T1000 (cell line): ENCODE measurements at places on chromosomes 2 and 18.

GRCh38 chr2:173684896-173685459, 280.2 kb downstream of the SP3 start:
- DNase-seq, result no peak

DNA sequence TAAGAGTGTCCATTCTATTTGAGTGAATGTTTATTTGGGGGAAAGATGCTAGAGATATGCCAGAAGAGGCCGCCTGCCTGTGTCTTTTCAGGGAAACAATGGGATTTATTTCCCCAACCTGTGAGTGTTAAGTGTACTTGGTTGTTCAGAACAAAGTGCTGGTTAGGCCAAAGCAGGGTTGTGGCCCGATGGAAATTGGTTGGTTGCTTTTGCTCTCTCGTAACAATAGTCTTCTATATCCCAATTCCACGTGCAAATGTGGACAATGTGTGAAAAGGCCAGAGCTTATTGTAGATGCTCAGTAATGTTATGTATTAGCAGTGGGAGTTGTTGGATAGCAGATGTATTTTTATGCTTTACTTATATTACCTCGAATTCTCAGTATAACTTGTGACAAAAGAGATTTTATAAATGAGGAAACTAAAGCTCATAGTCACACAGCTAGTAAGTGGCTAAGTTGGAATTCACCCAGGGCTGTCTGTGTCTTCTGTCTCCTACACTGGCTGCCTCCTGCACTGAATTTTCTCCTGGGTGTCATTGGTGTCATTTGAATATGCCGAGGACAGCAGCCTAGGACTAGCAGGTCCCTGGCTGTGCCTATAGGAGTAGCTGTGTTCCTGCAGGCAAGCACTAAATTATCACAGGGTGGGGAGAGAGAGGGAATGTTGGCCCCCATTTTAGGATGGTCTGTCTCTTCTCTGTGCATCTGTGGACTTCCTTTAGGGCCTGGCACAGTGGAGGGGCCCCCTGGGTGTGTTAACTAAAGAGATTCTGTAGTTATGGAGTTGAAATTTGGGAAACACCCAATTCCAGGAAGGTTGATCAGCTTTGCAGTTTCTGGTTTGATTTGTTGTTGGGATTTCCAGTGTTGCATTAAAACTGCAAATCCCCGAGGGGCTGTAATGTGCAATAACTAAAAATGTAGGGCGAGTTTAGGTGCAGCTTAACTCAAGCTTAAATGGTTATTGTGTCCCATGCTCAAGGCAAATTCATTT, 21.6 kb downstream of the GPD2 start:
- no peak for DNase-seq

GRCh38 chr2:132559326-132559725, 110.7 kb downstream of the LYPD1 start:
- no peak for DNase-seq

- no peak for DNase-seq
These were observed 12.4 kb upstream of the CATIP start for GRCh38 chr2:218344090-218344754.

GRCh38 chr2:60862642-60863041, 18.7 kb upstream of the REL start:
- DNase-seq, result no peak

- no peak for DNase-seq
These were observed 427.3 kb upstream of the ST6GAL2 start for GRCh38 chr2:107313316-107313715.

DNA sequence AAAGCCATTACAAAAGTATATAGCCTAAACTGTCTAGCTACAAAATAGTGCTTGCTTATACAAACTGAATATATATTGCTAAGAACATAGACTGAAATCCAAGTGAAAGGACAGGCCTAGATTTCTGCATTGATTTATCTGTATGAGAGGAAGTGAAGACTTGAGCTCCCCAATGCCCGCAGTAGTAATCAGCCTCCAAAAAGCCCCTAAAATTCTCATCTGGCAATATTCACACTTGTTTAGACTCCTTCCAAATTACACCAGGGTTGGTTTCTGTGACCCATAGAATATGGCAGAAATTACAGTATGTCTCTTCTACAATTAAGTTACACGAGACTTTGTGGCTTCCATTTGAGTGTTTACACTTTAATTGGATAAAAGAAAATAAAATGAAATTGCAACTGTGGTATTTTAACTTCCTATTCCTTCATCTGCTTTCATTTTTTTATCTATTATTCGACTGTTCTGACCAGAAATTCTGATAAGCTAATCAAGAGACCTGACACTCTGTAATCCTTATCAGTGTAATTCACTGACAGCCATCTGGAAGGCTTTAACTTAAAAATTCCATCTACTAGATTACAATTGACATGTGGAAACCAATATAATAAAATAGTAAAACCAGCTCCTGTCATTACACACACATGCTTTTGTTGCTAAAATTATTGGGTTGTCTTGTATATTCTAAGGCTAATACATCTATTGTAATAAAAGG, 21.1 kb downstream of the ABCB11 start:
- no peak for DNase-seq

GRCh38 chr2:226984750-226985582, 149.1 kb downstream of the RHBDD1 start:
- peak; percentile 47 for DNase-seq

DNA sequence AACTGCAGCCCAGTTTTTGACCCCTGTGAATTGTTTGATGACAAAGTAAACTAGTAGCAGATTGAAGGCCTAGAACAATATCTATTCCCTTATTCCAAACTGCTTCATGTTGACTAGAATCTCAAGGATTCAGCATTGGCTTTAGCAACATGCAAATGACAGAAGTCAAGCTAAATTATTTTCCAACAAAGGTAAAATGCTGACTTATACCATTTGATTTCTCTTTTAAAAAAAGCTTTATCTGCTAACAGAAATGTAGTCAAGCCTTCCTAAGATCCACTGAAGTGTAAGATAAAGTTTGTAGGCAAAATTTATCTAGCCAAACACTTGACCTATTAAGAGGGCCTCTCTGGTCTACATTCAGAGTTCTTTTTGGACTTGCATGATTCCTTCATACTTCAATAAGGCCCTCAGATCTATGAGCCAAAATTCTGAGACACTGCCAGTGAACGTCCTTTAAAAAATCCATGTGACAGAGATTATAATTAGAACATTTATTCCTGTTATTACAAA, 9.5 kb upstream of the CYBRD1 start:
- DNase-seq, result no peak

DNA sequence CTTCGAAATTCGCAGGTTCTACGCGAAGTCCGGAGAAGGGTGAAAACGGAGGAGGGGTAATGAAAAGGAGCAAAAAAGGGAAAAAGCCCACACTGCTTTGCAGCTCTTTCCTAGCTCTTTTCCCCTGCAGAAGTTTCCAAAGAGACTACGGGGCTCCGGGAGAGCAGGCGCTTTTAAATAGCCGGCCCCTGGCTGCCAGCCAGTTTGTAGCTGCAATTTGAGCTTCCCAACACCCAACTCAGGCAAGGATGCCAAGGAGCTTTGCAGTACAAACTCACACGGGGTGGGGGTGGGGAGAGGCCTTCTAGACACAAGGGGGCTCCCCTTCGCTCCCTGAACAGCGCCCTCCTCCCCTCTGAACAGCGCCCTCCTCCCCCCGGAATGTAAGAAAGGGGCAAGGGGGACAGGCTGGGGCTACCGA, at the start of gene IGFBP5:
TSS of gene IGFBP5 (minus strand) at position 149 of the 421 bp plus-strand sequence. CDS start 774 bp downstream, outside the sequence.
- no peak for DNase-seq

DNA sequence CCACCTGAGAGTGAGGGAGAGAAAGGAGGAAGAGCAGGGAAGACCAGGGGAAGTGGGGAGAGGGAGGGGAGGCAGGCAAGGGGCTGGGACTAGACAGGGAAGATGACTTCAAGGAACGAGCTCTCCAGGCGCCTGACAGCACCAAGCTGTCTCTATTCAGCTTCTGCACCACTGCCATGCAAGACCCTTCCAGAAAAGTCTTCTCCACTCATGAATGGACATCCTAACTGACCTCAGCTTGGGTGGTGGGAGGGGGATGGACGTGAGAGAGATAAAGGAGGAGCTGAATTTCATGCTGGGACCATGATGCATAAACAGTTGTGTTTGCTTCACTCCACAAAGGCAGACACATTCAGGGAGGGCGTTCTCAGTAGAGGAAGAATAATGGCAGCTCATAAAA, 206.4 kb upstream of the ARL4C start:
- DNase-seq, result no peak

- no peak for DNase-seq
These were observed 52.6 kb upstream of the GALNT13 start for GRCh38 chr2:153819074-153819473.

DNA sequence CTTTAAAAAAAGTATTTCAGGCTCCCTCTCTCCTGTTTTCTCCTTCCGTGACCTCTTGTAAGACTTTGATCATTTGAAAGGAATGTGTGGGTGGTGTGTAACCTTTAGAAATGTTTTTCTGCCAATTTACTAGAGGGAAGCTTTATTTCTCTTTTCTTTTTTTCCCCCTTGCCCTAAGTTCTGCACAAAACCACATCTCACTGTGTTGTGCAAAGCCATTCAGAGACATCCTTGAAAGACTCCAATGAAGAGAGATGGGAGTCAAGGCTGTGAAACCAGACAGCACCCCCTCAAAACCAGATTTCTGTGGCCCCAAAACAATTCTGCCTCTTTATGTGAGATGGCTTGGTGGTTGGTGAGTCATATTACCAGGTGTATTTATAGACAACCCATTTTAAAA, 184.6 kb upstream of the ERBB4 start:
- DNase-seq, result no peak

DNA sequence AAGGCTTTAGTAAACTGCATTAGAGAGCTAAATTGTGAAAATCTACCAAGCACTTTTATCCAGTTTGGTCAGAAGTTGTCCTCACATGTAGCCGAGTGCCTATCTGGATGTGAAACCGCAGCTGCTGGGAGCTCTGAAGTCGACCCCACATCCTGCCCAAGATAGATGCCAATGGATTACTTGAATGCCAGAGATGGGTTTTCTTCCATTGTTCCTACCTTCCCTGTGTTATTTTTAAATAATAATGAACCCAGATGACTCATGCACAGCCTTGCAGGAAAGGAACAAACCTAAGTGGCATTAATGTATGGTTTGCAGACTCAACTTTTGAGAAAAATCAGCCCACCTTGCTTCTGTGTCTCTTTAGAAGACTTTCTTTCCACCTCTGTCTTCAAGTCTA, 408.5 kb downstream of the FBXO15 start:
- no peak for DNase-seq

- no peak for DNase-seq
These were observed 38.2 kb downstream of the SLC66A2 start for GRCh38 chr18:79912994-79913831.

DNA sequence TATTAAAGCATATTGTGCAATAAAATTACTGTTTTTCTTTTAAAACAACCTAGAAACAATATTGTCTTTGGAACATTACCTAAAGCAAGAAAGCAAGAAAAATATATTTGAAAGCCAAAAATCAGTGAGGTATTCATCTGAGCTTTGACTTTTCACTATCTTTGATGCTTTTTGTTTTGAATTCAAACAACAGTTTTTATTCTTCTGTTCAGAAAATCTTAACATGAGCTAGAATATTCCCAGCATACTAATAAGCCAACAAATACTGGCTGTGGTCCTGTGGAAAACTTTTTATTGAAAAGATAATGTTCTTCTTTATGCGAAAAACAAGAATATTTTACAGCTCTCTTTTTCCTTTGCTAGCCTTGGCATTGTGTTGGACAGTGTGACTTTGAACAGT, 19.8 kb downstream of the FAM171B start:
- DNase-seq, result no peak

GRCh38 chr2:45233301-45233700, 224.0 kb upstream of the SIX2 start:
- no peak for DNase-seq

DNA sequence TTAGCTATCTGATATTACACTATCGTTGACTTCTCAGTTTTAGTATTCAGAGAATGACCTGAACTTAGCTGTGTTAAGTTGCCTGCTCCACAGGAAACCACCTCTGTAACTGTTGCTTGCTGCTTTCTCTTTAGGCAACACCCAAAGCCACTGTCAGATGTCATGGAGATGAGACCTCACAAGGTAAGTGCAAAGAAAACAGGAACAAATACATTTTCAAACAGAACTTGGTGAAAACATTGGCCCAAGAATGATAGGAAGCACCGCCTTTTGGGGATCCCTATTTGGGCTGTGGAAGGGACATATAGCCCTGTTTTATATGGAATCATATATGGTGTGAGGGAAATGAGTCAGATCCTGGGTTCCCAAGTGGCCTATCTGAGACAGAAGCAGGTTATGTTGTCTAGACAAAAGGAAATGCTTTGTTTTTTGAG, 143.4 kb downstream of the UBE2E3 start:
- no peak for DNase-seq

GRCh38 chr2:45820048-45820447, 168.6 kb downstream of the PRKCE start:
- DNase-seq, result no peak

GRCh38 chr18:1014951-1015624, 110.4 kb downstream of the ADCYAP1 start:
- no peak for DNase-seq

- no peak for DNase-seq
These were observed 1.9 kb upstream of the SIX2 start for GRCh38 chr2:45011121-45011520.

- no peak for DNase-seq
These were observed 36.8 kb upstream of the UBE2F start for GRCh38 chr2:237929979-237930378.

DNA sequence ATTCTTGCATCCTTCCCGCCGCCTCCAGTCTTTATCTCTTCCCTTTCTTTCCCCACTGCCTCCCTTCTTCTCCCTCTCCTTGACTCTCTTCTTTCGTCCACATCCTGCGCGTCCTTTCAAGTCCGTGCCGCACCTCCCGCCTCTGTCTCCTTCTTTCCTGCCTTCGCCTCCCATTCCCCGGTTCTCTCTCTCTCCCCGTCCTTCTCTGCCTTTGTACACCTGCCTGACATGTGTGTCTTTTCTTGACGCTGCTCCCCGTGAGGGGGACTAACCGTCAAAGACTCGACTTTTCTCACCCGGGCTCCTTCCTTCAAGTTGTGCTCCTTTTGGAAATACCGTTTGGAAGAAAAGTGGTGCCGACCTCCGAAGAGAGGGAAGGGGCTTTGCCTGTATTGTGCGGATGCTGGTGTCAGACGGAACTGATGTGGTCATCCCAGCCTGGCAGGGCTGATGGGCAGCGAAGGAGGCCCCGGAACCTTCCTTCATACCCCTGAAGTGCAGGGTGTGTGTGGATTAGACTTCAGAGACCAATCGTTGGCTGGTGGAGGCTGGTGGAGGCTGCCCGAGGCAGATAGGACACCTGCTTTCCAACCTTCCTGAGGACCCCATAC, 879 bp downstream of the TMEM178A start:
- DNase-seq, result no peak
